NCI-H2227 treated with DMSO at 0.1 percent for 48 hours (cell line): ENCODE measurements at places on chromosomes 6 and 20.

DNA sequence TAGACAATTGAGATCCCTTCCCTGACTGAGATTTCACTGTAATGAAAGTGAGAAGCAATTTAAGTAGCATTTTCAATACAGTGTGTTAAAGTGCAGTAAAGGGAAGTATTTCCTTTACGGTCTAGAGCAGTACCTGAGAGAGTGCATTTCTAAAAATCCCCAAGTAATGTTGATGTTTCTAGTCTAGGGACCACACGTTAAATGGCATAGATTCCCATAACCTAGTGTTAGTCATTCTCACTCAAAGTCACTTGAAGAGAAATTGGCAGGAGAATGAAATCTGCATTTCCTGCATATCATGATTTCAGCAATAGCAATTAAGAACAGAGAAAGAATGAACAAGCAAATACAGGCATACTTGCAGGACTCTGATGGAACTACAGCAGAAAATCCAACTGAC is 67.9 kb downstream of the CGA start:
- no peak for DNase-seq

DNA sequence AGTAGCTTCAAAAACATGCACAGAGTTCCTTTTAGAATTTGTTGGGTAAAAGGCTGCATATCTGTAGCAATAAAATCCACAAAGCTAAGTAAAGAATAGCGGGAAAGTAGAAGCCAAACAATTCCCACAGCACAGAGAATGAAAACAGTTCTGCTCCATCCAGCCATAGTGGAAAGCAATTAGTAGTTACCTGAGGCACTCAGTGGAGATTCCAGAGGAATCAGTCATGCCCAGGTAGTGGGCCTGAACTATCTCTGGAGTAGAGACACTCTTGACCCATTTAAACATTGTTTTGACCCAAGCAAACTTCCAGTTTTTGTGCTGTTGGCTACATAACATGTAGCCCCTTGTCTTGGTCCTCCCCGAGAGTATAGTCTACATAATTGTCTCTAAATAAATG is 559.5 kb upstream of the PTCHD4 start:
- no peak for DNase-seq

GRCh38 chr6:29426654-29427053 is 11.9 kb downstream of the OR12D1 start:
- DNase-seq = no peak

DNA sequence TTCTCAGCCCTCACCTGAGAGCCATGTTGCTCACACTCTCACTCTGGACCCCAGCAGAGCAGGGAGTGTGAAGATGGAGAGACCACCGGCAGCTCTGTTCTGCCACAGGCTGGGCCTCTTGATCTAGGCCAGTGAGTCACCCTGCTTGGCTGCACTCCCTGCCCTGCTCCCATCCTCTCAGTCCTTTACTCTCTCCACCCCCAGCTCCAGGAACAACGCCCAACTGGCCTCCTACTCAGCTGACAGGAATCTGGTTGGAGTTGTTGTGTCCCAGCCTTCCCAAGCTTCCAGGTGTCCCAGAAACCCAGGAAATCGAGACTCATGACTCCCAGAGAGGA is at the start of gene PSORS1C1:
PSORS1C1 (plus strand) TSS at position 260 of the 338 bp plus-strand sequence. CDS start 14,833 bp downstream, outside the sequence.
- DNase-seq = no peak

DNA sequence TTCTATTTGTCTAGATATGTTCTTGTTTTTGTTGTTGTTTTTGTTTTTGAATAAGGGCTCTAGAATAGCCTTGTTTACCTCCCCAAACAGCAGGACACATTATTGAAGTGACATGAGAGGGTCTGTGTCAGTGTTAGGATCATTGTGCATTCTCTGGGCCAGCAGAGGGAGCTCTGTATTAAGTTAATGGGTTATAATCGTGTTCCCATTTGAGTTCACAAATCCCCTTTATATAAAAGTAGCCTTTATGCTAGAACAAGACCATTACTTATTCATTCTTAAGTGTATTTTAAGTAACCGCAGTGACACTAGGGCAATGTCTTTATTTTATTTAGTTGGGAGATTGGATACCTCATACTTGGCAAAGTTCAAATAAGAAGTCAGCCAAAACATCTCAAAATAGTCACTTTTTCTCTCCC is 44.8 kb downstream of the STK4 start:
- DNase-seq = peak; percentile 23

GRCh38 chr20:35823147-35823546 is 51.3 kb downstream of the PHF20 start:
- no peak for DNase-seq

DNA sequence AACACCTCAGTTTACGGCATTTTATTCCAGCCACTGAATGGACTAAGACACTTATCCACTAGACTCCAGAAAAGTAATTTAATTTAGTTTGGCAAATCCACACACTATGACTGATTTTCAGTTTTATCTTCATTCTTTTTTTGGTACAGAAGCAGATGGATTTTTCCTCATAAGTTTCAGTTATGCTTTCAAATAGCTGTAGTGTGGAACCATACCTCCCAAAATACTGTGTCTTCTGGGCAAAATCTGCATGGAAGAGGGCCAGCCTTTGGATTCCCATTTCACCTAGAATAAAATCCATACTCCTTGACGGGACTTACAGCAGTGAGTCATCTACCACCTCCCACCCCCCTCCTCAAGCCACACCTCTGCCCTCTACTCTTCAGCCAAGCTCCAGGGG is 43.0 kb downstream of the GSTA2 start:
- DNase-seq = no peak

DNA sequence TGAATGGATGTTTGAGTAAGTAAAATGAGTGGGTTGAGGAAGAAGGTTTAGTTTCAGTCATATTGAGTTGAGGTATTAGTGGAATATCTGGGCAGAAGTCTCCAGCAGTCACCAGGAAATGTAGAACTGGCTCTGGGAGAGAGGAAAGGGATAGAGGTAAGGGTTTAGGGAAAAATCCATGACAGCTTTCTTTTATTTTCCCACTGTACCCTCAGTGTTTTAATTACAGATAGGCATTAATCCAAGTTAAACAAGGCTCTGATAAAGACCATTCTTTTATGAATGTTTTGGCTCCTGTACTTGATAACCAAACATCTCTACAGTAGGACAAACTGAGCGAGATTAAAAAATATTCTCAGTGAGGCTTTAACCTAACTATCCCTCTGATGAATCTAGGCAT is 318.4 kb upstream of the SYNCRIP start:
- no peak for DNase-seq

DNA sequence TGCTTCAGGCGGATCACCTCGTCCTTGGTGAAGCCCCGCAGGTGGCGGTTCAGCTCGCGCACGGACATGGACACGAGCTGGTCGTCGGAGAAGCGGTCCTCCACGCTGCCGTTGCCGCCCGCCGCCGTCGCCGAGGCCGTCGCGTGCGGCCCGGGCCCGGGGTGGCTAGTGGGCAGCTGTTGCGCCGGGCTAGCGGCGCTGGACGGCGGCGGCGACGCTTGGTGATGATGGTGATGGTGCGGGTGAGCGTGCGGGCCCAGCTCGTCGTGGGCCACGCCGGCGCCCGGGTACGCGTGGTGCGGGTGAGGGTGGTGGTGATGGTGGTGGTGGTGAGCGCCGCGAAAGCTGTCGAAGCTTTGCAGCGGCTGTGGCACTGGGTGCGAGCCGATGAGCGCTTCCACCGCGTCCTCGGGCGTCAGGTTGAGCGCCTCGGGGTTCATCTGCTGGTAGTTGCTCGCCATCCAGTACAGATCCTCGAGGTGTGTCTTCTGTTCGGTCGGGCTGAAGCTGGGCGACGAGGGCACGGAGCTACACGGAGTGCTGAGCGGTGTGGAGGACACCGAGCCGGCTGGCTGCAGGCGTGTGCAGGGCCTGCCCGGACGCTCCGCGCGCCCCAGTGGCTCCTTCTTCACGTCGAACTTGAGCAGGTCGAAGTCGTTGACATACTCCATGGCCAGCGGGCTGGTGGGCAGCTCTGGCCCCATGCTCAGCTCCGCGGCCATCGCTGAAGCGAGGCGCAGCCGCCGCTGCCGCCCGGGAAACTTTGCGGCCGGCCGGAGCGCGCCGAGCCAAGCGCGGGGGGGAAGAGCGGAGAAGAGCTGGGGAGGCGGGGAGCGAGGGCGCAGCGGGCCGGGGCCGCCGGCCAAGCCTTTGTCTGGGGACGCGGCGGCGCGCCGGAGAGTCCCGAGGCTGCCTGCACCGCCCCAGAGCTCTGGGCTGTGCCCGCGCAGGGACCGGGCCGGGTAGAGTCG is 622 bp downstream of the MAFB start:
- no peak for DNase-seq

GRCh38 chr20:49865559-49865958 is 49.8 kb downstream of the SPATA2 start:
- DNase-seq = peak; percentile 26

- no peak for DNase-seq
Observed at GRCh38 chr6:105184921-105185320, 5.1 kb upstream of the POPDC3 start.

DNA sequence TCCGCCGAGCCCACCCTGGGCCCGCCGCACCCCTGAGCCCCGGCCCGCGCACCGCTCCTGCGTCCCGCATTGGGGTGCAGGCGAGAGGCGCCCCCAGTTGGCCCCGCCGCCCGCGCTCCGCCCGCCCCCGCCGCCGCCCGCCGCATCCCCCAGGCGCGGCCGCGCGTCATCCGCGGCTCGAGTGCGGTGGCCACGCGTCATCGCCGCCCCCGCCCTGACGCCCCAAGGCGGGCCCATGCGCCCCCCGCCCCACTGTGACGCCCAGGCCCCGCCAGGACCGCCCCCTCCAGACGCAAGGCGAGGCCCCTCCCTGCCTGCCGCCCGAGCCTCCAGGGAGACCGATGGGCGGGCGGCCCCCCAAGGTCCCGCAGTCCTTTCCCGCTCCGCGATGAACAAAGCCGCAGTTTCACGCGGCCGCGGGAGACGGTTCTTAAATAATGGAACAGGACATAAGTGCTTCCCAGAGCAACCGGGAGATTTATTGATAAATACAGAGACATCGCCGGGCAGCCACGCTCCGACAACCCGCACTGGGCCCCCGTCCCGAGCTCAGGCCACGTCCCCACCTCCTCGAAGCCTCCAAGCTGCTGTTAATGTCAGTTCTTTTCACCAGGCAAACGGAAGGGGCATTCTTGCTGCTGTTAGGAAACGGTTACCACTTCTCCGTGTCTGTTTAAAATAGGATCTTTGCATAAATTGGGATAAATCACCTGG is at the start of gene ANKRD60:
ANKRD60 (minus strand) TSS at position 170 of the 714 bp plus-strand sequence; CDS start at position 170, 0 bp downstream.
- DNase-seq = peak; percentile 49

GRCh38 chr6:10951675-10952282 is 64.9 kb downstream of the SYCP2L start:
- peak; percentile 39 for DNase-seq

- no peak for DNase-seq
Observed at GRCh38 chr6:11069760-11070159, 23.9 kb upstream of the SMIM13 start.

- no peak for DNase-seq
Observed at GRCh38 chr6:152573762-152574161, 63.4 kb downstream of the SYNE1 start.

DNA sequence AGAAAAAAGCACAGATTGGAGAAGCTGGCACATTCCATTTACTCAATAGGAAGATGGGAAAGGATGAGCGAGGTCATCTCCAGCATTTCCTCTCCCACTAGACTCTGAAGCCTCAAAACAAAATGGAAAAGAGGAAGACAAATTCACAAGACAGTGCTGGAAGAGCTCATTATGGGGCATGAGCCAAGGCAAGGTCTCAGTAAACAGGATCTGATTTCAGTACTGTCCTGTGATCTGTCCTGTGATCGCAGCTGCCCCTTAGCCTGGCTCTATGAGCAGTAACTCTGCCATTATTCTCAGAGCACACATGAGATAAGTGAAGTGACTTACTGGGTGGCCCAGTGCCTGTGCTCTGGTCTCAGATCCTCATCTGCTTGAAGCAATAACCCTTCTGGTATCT is 68.1 kb upstream of the SLC4A11 start:
- no peak for DNase-seq

- no peak for DNase-seq
Observed at GRCh38 chr6:133855991-133856370, 32.9 kb upstream of the TCF21 start.

GRCh38 chr6:55399351-55399750 is 72.1 kb downstream of the GFRAL start:
- no peak for DNase-seq

DNA sequence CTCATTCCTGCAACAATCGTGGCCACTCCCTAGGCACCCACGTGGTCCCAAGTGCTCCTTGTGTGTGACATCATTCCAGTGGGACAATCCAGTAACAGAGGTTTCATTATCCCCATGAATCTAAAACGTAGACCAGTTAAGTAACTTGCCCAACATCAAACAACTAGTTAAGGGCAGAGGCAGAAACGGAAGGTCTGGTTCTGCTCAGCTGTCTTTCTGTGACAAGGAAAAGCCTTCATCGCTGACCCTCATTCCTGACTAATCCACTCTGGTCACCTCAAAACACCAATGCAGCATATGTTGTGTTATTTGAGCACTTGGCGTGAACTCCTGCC is 261.4 kb upstream of the JARID2 start:
- no peak for DNase-seq

DNA sequence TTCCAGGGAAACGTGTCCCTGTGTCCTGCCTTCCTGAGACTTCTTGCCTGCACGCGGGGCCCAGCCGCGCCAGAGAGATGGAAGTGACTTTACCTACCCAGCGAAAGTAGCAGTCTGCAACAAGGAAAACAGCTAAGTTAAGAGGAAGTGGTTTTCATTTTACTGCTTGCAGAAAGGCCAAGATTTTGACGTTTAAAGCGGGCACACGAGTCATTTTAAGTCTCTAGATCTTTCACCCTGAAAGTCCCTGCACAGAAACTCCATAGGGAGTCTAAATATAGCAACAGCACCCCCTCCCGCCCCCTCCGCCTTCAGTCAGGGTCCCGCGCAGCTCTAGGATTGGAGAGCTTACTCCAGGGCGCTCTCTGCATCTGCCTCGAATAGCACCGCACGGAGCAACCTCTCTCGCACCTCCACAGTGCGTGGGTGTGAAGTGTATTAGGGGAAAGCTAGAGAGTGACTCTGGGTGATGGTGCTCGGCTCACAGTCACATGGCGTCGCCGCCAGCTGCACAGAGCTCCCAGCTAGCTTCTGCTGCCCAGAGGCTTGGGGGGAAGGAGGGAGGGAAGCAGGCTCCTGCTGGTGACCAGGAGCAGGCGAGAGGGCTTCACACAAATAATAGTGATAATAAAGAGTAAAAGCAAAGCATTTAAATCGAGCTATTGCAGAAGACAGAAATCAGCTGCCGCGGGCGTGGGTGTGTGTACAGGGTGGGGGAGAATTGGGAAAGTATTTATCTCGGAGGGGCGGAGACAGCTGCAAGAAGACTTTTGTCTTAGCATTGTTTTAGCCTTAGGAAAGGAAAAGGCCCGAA is 1.8 kb upstream of the KCNQ5 start:
- peak; percentile 60 for DNase-seq

GRCh38 chr6:132220800-132221199 is 180.5 kb downstream of the MOXD1 start:
- DNase-seq = no peak

- DNase-seq = no peak
Observed at GRCh38 chr6:151627689-151628444, 134.1 kb downstream of the CCDC170 start.

GRCh38 chr20:47232518-47232917 is 124.0 kb downstream of the ZMYND8 start:
- DNase-seq = peak; percentile 80
